ENCODE measurements at places on chromosomes 5 and 9. TPM values are rescaled to one million over a fixed set of nuclear protein-coding genes. Genes with fewer than 3 reads are reported as not detected.

Gene S1PR3
- 2.2 TPM for total RNA-seq

Gene NTRK2
- total RNA-seq = 9.8 TPM

Gene AGXT2
- total RNA-seq = not detected

Gene ANKRD33B
- total RNA-seq = 0.68 TPM

Gene DNAJC18
- total RNA-seq = 2.2 TPM

Gene TIGD6
- 2.6 TPM for total RNA-seq

Gene PCDHA13
- not detected for total RNA-seq

Gene NEUROG1
- total RNA-seq = not detected

Gene MYOZ3
- total RNA-seq = not detected

Gene ZDHHC11B
- 7.0 TPM for total RNA-seq

Gene IRX4
- 10.3 TPM for total RNA-seq

Gene PCDHB16
- 0.48 TPM for total RNA-seq

Gene PCDHAC1
- total RNA-seq = 0.04 TPM

Gene SPATA31D4
- not detected for total RNA-seq

Gene DAPK1
- 5.4 TPM for total RNA-seq

Gene C9orf50
- not detected for total RNA-seq

Gene ABLIM3
- total RNA-seq = 22.4 TPM

Gene RNF183
- total RNA-seq = 4.2 TPM

Gene AFAP1L1
- total RNA-seq = 3.0 TPM

Gene IFNA1
- not detected for total RNA-seq

Gene BARHL1
- not detected for total RNA-seq

Gene GRAMD2B
- total RNA-seq = 8.5 TPM

Gene MAMDC4
- 1.3 TPM for total RNA-seq

Gene PCDHB11
- 0.44 TPM for total RNA-seq

Gene NDUFS6
- total RNA-seq = 30.7 TPM

Gene FGD3
- 2.1 TPM for total RNA-seq

Gene ODF2
- 14.5 TPM for total RNA-seq

Gene NPR3
- total RNA-seq = 12.6 TPM

Gene IL4
- total RNA-seq = not detected

Gene ADAMTS2
- 3.5 TPM for total RNA-seq

Gene PCDHGB4
- 2.8 TPM for total RNA-seq

Gene SOHLH1
- not detected for total RNA-seq

Gene ARL14EPL
- total RNA-seq = not detected

Gene BAAT
- 0.08 TPM for total RNA-seq

Gene IRX2
- 3.1 TPM for total RNA-seq

Gene LTC4S
- total RNA-seq = 5.1 TPM

Gene TAF11L5
- not detected for total RNA-seq

Gene CDC25C
- total RNA-seq = 2.7 TPM

Gene GMCL2
- total RNA-seq = not detected

Gene ZDHHC12
- total RNA-seq = 54.4 TPM

Gene SNCB
- total RNA-seq = not detected

Gene PPP3R2
- total RNA-seq = not detected

Gene TMEM174
- total RNA-seq = not detected

All from esophagus mucosa (tissue), 1 donor.